ENCODE measurements at places on chromosomes 1 and 21.
A peak's percentile ranks its signal among the peaks of the same experiment; 100 is the strongest.

GRCh38 chr1:55724551-55725325, 509.6 kb upstream of the USP24 start:
- no peak for DNase-seq

DNA sequence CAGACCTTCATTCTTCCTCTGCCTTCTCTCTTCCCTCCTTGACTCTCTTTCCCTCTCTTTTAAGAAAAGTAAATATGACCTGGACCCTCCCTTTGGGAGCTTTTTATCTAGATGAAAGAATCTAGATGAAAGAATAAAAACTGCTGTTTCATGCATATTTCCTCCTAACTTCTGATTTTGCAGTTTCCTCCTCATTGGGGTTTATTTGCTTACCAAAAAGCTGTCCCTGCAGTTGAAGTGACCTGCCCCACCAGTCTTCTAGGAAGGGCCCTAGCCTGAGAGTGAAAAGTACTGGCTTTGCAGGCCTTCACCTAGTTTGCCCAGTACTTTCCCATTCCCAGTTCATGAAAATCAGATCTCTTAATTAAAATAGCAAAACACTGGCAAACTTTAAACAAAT, 28.3 kb upstream of the CACYBP start:
- DNase-seq: no peak

DNA sequence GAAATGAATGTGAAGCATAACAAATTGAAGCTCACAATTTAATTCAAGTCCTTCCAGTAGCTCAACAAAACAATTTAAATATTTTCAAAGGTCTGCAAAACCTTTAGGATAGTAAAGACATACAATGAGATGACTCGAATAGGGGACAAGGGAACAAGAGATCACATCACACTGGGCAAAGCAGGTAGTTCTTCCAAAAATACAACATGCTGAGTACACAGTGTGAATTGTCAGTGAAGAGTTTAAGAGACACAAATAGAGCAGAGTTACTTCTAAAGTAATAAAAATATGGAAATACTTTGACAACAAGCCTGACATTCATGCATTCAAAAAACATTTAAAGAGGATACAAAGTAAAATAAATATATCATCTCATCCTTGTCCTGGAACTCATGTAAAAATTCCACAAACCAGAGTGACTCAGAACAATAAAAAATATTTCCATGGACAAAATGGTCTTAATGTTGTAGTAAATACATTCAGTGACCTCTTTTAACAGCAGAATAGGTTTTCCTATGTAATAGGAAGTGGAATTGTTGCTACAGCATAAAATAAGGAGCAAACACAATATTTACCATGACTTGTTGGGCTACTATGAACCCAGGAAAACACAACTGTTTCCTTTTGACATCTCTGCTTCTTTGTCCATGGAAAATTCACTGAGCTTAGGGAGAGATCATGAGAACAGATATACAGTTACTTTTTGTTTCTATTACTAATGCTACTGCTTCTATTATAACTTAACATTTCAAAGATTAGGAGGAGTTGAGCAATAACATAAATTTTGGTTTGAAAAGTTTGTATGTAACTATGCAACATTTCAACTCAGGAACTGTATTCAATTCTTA, 83.7 kb upstream of the BCL10 start:
- DNase-seq: no peak

GRCh38 chr1:182446033-182446669, 3.8 kb upstream of the RGSL1 start:
- DNase-seq: peak; percentile 66

DNA sequence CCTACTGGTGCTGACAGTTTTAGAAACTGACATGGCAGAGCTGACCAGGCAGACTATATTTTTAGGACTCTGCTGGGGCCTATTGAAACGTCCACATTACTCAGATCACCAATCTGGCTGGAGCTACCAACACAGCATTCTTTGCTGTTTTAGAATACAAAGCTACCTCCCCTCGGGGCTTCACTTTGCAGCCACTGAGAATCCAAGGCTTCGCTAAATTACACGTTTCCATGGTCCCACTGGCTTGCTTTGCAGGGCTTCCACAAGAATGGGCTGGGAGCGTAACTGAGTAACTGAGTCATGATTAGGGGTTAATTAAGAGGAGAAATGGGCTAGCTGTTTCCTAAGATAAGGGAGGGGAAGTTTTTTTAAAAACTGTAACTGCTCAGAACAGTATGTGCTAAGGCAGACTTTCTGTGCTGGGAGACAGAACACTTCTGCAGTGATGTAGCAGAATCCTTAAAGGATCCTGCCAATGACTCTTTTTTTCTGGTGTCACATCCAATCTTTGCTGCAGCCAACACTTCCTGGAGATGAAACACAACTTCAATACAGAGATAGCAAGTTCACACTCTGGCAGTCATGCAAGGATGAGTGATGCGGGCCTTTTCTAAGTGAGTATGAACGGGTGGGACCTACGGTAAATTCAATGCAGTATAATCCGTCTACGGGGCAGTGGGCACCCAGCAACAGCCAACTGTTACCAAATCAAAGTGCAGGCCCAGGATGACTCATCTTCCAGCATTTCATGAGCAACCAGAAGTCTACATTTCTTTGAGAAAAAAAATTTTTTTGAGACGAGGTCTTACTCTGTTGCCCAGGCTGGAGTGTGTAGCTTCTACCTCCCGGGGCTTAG, 21.5 kb downstream of the NDUFS5 start:
- no peak for DNase-seq

GRCh38 chr21:45001134-45002095, 61.6 kb downstream of the SLX9 start:
- no peak for DNase-seq

DNA sequence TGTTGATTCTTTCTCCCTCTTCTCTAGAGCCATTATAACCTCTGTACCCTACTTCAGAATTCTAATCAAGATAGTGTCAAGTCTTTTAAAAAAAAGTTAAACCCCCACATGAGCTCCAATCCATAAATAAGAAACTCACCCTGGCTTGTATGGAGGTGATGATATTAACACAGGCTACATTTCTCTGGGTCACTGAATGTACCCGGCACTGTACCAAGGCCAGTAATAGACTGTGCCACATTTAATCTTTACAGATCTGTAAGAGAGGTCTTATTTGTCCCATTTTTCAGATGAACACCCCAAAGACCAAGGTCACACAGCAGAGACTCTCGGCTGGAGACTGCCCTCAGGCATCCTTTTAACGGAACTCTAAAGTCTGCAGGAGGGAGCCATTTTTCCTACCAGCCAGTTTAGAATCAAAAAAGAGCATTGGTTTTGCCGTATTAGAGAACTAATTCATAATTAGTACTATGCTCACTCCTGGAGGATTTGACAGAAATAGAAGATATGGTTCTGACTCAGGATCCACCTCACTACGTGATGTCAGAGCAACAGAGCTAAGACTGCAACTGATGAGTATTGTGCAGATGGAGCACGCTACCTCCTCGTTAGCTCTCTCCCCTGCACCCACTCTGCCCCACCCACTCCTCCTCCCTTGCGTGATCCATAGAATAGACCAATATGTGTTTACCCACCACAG, 217.2 kb upstream of the HOOK1 start:
- DNase-seq: no peak

- DNase-seq: no peak
Measured at GRCh38 chr21:43658769-43659135, 536 bp downstream of the HSF2BP start.

- DNase-seq: no peak
Measured at GRCh38 chr1:46479744-46480350, 9.8 kb upstream of the DMBX1 start.

DNA sequence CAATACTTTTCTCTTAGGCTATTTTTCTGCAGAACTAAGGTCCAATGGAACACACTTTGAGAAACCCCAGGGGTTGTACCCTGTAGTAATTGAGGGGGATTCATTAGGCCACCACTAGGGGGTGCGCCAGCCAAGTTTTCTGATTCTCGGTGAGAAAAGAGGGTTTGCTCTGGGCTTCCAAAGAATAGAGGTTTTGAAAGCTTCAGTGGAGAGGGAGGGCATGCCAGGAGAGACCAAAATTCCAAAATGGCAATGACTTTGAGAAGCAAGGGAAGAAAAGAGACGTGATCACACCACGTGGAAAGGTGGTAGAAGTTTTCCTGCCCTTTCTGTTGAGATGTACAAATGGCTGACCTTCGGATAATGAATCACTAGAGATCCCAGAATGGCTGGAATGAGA, 323.3 kb downstream of the RPS6KC1 start:
- DNase-seq: peak; percentile 86

GRCh38 chr1:167121375-167122120, 27.7 kb downstream of the STYXL2 start:
- no peak for DNase-seq

DNA sequence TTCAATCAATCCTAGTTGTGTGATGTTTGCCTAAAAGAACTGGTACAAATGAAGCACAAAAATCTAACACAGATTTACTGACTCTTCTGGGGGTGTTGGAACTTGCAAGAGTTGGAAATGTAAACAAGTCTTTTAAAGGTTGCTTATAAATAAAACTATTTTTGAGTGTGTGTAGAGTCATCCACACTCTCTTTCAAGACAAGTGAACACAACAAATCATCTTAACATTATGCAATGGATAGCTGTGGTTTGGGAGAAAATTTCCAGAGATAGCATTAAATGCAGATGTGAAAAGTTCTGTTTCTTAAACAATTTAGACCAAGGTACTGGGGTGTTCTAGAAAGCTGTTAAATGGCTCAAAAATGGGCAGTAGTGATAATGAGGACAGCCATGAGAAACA, 28.7 kb downstream of the C1orf87 start:
- no peak for DNase-seq

DNA sequence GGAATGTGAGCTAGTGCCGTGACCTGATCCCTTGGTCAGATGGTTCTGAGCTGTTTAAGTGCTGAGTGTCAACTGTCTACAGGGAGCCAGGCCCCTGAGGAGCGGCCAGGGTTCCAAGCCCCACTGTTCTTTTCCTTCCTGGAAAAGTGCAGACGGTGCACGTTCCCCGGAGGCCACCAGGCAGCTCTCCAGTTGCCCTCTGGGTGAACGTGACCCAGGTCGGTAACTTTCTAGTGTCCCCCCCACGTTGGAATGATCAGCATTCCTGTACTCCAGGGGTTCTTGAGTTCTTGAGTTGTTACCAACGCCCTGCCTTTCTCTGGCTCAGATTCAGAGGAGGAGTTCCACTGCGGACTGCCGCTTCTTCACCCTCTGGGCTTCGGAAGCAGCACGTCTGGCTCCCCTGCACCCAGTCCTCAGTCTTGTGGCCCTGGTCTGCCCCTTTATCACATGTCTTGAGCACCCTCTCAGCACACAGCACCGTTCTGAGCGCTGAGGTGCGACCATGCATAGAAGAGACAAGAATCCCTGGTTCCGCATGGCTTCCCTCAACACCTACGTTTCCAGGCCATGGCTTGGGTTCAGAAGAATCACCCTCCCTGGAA, 131.5 kb downstream of the DHRS3 start:
- no peak for DNase-seq

DNA sequence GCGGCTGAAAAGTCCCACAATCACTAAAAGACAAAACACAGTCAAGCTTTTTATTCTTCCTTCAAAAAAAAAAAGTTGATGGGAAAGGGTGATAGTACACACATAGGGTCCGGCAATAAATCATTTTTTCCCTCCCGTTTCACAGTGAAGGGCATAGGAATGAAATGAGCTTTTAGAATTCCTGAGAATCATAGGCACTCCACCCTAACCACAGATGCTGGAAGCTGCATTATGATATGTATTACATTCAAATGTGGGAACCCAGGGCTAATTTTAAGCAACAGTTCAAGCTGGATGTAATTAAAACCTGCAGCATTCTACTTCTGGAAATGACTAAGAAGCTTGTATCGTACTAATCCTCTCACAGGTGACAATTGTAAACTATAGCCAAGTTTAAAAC, 75.7 kb upstream of the KCNJ15 start:
- no peak for DNase-seq

GRCh38 chr1:55844322-55844721, 629.2 kb upstream of the USP24 start:
- DNase-seq: no peak

- DNase-seq: no peak
Measured at GRCh38 chr1:167474191-167474641, 44.1 kb downstream of the CD247 start.

DNA sequence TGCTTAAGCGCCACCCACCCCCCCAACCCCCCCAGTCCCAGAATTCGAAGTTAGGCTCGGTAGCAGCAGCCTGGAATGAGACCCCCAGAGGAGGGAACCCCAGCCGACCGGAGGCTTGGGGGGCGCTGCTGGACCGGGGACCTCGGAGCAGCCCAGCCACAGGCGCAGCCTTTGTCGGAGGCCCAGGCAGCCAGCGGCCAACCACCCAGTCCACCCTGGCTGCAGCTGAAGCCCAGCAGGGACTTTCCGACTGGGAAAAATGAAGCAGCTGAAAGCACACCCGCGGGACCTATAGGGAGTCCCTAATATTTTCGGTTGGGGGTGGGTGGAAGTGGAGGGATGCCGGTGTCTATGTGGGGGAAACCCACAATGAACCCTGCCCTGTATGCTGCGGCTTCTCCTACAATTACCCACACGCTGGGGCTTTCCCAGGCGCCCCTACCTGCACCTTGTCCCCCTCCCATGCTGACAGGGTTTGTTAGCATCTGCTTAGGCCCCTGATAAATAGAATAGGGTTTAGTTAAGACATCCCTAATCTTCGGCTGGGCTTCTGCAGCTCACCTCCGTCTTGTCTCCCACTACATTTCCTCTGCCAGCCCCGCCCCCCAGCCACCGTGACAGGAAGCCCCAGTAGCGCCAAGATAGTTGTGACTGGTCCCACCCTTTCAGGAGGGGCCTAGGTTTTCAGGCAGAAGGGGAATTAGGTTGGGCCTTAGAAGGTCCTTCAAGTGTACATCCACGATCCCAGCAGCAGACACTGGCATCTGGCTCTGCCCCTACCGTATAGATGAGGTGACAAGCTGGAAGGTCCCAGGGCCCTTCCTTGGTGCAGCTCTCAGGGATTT, 838 bp downstream of the CCDC28B start:
- DNase-seq: no peak

DNA sequence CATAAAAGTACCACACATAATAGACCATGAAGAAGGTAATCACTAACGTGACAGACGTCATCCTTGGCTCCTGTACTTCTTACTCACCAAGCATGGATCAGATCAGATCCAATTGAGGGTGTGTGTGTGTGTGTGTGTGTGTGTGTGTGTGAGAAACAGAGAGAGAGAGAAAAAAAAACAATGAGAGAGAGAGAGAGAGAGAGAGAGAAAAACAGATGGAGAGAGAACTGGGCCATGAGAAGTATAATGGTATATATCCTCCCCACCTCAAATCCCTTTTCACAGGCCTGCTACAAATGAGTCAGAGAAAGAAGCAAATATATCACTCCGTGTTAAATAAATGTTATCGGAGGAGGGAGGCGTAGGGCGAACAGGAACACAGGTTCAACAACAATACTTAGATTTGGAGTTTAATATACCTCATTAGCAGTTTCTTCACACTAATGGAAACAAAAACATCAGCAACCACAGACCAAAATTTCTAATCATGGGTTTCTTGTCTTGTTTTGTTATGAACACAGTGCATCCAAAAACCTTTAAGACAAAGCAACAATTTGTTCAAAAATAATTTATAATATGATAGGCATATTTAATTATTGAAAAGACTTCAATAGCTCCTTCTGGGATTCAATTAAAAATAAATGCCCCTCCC, 45.3 kb downstream of the TIAM1 start:
- DNase-seq: no peak

Data from NT2/D1 (cell line).